Spinal cord (tissue), 10 donors: ENCODE measurements at places on chromosomes 13 and 19. TPM values are rescaled to one million over a fixed set of nuclear protein-coding genes. Genes with fewer than 3 reads are reported as not detected.

ERF gene
- 25.0 TPM for total RNA-seq

MAP4K1 gene
- total RNA-seq: 2.4 TPM

THSD8 gene
- 8.7 TPM for total RNA-seq

ZNF607 gene
- total RNA-seq: 13.2 TPM

PLK5 gene
- 0.66 TPM for total RNA-seq

DNA sequence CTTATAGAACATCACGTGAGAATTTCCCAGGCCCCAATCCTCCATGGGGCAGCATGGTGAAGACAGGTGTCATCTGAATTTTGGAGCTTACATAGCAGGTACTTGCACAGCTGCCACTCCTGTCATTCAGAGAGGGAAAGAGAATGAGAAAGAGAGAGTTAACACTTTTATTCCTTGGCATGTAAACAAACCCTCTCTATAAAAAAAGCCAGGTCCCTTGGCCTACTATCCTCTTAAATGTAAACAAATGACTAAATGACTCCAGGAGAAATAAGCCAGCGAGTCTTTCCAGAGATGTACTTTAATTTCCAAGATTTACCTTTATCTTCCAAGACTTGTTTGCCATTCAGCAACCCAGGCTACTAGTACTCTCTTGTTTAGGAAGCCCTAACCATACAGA lies 195.3 kb upstream of the HTR2A start:
- no peak for DNase-seq

DNA sequence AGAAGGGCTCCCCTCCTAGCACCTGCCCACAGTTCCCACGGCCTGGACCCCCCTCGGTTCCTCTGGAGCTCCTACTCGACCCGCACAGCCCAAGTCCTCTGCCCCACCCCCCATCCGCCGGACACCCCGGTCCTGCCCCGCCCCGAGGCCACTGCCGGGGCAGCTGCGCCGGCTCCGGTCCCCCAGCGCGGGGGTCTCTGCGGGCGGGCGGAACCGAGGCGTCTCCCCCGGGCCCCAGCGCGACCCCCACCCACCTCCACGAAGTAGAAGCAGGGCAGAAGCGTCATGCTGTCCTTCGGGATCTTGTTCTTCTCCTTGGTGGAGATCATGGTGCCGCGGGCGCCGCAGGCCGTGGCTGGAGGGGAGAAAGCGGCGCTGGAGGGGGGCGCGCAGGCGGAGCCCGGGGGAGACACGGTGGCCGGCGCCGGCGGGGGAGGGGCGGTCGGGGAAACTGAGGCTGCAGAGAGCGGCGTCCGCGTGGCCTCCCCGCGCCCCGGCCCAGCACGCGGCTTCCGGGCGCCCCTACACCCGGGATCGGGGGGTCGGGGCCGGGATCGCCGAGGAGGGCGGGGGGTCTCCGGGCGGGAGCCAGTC lies 427 bp downstream of the PLPPR3 start:
- no peak for DNase-seq

DNA sequence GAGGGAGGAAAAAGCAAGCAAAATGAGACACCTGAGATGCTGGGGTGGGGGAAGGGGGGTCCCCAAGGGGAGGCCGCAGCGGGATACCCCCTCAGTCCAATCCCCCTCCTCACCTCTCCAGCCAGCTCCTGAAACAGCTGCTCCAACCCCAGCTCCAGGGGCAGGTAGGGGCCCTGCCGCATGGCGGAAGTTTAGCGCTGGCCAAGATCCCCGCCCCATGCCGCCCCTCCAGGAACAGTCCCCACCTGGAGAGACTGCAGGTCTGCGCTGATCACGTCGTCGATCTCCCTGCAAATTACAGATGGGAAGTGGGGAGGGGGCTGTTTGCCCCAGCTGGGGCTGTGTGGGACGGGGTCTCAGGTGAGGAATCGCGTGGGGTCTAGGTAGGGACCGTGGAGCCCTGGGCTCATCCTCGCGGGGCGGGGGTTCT lies 9.0 kb downstream of the CAPN12 start:
- no peak for DNase-seq

DNA sequence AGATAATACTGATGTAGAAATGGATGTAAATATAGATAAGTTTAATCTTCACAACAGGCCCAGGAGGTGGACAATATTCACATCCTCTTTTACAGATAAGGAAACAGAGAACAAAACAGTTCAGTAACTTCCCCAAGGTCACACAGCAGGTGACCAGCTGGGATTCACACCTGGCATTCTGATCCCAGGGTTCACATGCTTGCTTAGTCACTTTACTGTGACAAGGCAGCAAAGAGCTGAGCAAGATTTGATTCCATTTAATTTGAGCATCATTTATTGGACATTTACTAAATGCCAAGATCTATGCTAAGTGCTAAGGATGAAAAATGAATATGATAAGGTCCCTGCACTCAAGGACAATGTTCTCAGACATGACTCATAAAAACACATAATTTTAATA lies 94.1 kb upstream of the STARD13 start:
- no peak for DNase-seq

DNA sequence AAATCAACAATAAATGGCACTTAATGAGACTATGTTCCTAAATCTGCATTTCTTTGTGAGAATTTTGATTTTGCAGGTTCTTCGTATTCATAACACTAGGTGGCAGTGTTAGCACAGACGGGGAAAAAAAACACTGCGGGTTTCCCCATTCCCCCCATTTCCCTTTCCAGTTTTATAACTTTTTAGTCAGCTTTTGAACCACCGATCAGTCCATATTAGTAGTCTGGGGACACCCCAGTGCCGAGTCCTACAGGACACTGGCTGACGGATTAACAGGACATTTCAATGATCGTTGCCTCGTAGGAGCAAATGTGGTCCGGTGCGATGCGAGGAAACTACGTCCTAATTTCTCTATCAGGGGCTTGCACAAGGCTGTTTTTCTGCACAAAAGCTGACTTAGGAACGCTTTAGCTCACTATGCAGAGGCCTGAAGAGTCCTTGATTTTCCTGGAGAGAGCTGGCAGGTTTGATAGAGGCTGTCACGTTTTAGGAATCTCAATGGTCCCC lies 234.3 kb downstream of the LMO7 start:
- peak; percentile 33 for DNase-seq

GRCh38 chr13:50474088-50474662 lies 369.3 kb downstream of the DLEU7 start:
- no peak for DNase-seq

DNA sequence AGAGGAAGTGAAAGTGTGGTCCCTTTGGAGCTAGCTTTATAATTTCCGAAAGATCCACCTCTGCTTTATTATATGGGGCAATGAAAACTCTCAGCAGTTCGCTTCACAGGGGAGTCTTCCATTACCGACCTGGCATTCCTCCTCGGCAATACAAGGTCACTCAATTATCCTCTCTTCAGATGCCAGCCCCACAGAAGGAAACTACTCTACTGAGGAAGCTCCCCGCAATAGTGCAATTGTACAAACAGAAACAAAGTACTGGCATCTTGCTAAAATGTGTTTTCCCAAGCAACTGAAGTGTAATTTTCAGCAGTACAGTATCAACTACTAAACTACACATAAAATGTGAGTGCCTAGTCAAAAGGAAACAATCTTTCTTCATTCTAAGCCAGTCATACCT lies 702.0 kb downstream of the PCDH9 start:
- DNase-seq: peak; percentile 20

DNA sequence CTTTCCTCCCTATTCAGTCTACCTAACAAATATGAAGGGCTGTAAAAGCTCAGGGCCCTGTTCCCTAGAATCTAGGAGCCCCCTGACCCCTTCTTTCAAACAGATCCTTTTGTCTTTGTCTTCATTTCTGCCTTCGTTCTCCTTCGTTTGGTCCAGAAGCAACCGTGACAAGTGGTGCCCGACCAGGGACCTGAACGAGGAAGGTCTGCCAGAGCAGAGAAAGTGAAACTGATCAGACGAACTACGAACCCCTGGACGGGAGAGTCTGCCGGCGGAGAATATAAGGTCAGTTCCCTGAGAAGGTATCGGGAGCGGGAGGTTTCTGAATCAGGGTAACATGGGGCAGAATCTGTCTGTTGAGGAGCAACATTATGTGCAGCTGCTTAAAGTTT lies 751 bp downstream of the ERVK3-1 start:
- no peak for DNase-seq

DNA sequence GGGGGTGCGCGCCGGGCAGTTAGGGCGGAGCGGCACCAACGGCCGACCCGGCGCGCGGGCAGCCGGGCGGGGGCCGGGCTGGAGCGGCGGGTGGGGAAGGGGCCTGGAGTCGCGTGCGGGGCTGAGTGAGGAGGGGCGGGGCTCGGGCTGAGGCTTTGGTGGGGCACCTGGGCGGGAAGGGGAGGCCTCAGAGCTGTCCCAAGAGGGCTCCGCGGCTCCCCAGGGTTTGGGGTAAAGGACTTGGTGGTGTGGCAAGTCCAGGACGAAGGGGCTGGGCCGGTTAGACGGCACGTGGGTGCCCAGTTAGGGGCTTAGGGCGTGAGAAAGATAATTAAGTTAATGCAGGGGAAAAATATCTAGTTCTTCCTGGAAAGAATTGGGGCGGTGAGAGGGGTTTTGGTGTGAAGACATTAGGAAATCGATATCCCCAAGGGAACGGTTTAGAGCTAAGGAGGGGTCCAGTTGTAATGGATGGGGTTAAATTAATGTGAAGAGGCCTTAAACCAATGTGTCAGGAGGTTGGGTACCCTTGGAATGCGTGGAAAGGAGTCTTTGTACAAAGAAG lies 496 bp downstream of the ZNF574 start:
- DNase-seq: no peak

DNA sequence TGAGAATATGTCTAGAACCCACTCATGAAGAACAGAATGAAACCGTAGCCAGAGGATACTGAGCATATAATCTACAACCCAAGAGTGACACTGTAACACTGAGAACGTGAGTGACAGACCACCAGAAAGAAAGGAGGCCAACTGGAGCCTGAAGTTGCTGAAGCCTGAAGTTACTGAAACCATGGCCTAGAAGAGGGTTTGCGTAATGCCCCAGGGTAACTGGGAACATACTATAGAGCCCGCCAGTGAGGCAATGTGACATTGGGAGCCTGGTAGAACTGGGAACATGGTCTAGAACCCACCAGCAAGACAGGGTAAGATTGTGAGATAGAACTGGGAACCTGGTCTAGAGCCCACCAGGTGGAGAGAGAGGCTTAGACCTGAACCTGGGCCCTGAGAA lies 15.5 kb upstream of the TNFSF14 start:
- no peak for DNase-seq

- DNase-seq: no peak
These were observed 5.7 kb upstream of the LGALS14 start for GRCh38 chr19:39698535-39698934.
